ENCODE measurements at places on chromosomes 11 and 22.

- DNase-seq, result no peak
Observed at GRCh38 chr11:130162733-130163132, 3.2 kb downstream of the ST14 start.

- peak; percentile 27 for DNase-seq
Observed at GRCh38 chr11:111307472-111308108, 9.2 kb downstream of the POU2AF3 start.

DNA sequence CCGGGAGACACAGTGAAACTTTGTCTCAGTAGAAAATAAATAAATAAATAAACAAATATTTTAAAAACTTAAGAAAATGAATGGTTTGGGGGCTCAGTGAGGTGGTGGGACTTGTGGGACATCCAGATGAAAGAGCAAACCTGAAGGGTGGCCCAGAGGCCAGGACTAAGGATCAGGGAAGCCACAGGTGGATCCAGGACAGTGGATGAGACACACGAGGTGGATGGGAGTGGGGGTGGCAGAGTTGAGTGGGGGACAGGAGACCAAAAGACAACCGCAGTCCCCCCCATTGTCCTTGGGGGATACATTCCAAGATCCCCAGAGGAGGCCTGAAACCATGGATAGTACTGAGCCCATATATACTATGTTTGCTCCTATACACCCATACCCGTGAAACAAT is 7.1 kb downstream of the RFPL1 start:
- DNase-seq, result no peak

DNA sequence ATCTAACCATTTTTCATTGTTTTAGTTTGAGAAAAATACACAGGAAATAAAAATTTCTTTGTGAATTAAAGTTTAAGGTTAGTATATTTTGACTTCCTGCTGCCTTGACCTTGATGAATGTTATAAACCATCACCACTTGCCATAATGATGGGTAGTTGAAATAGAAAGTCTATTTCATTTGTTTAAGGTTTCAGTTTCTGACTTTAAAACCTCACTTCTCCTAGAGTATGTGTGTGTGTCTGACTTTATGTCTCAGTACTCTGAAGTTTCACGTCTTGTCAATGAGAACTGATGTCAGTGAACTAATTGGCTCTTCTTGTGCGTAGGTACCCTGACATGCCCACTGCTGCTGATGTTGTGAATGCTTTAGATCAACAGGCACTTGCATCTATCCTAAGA is 188.2 kb downstream of the METTL15 start:
- DNase-seq, result no peak

DNA sequence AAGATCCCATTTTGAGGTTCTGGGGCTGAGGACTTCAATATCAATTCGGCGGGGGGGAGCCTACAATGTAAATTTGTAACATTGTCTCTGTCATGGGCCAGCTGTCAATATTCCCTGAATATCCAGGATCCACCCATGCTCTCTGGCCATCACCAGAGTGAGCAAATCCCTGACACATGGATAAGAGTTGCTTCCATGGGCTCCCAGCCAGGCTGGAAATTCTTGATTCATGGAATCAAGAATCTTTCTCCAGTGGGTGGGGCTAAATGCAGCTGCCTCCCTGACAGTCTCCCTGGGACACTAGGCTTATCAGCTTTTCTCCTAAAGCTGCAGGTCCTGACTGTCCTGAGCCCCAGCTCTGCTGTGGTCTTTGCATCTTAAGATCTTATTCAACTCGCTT is 86.9 kb upstream of the IGLL5 start:
- no peak for DNase-seq

DNA sequence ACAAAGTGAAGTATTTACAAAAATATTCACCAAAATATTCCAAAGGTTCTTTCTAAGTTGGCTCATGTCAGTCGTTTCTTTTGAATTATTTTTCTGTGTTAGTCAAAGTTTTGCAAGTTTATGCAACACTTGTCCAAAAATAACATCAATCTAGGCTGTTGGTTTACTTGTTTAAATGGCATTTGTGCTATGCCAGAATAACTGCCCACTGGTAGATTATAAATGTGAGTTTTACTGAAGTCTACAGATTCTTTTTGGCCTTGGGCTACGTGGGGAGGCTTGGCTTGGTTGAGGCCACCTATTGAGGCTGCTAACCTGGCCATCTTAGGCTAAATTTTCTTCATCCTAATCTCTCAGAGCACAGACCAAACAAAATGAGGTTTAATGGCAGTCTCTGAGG is 1091.9 kb upstream of the RAG2 start:
- DNase-seq, result no peak

DNA sequence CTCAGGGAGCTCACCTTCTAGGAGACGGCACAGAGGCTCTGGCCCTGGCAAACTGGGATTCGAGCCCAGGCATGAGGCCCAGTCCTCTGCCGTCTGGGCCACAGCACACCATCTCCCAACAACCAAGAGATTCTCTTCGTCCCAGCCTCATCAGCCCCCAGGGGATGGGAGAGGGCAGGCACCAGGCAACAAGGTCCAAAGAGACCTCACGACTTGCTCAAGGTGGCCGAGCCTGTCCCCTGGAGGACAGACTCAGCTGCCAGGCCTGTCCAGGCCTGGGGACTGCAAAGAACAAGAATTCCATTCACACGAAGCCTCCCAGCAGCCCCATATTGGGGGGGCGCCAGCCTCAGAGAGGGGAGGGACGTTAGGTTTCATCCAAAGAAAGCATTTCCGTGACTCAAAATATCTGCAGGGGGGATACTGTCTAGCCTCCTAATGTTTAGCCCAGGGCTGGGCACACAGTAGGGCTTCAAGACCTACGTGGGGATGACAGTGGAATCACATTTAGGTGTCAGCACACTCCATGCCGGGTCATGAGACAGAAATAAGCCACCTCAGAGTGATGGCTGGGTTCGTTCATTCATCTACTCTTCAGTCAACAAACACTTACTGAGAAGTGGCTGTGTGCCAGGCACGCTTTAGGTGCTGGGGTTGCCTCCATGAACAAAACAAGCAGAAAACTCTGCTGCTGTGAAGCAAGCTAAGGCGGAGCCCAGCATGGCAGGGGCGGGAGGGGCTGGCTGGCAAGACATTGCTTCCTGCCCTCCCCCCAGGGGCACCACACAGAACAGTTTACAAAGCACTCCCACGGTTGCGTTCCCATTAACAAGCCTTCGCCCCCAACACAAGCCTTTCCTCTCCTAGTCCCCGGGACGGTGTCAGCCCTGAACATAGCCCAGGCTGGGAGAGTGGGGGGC is 1.2 kb downstream of the CARNS1 start:
- peak; percentile 44 for DNase-seq

- DNase-seq, result no peak
Observed at GRCh38 chr22:18999008-18999407, 62.9 kb upstream of the PRODH start.

DNA sequence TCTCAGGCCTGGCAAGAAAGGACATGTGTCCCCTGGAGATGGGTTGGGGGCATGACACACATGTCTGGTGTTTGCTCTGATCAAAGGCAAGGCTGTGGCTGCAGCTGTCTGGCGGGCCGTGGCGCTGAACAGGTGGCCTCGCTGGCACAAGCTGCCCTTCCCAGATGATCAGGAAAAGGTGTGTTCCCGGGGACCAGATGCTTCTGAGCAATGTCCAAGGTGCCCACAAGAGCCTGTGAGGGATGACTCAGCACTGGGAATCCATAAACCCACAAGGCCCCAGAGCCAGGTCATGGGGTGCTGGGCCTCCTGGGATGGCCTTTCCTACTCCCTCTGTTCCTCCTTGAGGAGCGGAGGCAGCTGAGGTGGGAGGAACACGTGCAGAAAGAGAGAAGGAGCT is 9.7 kb upstream of the LRP5 start:
- peak; percentile 85 for DNase-seq

DNA sequence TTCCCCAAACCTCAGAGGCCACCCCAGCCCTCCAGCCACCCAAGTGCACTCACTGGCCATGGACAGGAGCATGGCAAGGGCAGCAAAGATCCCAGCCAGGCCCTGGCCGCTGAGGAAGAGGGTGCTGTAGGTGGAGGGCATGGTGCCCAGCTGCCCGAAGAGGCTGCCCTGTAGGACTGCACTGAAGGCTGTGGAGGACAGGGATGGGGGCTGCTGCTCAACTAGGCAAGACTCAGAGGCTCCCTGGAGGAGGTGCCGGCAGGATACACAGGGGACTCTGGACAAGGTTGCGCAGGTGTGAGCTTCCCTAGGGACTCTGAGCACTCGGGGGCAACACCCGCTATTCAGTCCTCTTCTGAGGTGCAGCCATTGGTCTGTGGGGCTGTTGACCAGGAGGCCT is 3.1 kb downstream of the SLC29A2 start:
- DNase-seq, result no peak

GRCh38 chr11:125227151-125227550 is 62.6 kb downstream of the PKNOX2 start:
- DNase-seq, result no peak

GRCh38 chr22:19798891-19799293 is 38.3 kb downstream of the TBX1 start:
- DNase-seq, result no peak

DNA sequence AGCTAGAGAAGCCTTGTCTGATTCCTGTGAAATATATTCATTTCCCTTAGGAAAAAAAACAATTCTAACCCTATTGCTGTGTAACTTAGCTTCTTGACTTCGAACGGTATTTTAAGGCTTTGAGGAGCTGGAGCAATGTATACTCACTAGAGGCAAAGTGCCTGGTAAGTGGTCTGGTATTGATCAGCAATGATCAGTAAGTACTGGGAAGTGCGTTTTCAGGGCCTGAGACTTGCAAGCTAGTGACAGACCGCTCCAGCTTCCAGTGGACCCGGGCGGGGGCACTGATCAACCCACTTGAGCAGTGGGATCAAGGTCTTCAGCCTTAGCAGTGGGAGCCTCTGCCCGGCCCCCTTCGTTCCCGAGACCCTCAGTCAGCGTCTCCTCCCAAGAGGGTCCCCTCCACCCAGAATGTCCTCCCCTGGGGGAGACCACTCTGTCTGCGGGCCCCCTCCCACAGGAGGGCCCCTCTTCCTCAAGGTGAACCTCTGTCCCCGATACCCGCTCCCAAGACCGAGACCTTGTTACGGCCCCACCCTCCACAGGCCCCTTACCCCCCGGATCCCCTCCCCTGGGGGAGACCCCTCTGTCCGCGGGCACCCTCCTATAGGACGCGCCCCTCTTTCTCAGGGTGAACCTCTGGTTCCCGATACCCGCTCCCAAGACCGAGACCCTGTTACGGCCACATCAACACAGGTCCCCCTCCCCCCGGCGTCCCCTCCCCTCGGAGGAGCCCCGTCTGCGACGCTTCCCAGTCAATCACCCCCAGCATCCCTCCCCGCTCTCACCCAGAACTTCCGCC is 452 bp upstream of the ATXN10 start:
- no peak for DNase-seq

DNA sequence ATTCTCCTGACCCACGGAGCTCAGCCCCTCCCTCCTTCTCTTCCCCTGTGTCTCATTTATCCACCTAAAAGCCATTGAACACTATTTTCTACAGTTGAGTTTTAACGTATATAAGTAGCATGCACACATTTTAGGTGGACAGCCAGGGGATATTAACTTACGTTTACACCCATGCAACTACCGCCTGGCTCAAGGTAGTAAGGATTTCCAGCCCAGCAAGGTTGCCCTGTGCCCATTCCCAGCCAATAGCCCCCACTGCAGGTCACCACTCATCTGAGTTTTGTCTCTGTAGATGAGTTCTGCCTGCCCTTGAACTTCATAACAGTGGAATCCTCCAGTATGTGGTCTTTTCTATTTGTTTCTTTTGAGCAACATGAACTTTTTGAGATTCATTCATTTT is 65.4 kb downstream of the SMIM38 start:
- no peak for DNase-seq

GRCh38 chr11:57309106-57310059 is 15.4 kb downstream of the TNKS1BP1 start:
- no peak for DNase-seq

DNA sequence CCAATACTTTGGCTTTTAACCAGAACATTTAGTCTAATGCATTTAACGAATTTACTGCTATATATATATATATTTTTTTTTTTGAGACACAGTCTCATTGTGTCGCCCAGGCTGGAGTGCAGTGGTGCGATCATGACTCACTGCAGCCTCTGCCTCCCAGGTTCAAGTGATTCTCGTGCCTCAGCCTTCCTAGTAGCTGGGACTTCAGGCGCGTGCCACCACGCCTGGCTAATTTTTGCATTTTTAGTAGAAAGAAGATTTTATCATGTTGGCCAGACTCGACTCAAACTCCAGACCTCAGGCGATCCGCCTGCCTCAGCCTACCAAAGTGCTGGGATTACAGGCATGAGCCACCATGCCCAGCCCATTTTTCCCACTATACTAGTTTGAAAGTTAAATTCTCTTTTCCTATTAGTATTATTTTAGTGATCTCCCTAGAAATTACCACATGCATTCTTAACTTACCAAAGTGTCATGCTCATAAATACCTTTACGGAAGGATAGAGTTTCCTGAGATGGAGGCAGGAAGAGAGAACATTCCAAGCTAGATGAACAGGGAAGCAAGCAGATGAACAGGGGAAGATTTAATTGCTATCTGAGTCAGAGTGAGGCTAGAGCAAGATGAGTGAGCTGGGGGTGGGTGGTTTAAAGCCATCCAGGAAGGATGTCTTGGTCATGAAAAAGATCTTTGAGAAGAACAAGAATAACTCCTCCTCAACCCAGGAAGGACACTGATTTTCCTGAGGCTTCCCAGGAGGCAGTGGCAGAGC is 4.4 kb upstream of the PGAP2 start:
- no peak for DNase-seq

DNA sequence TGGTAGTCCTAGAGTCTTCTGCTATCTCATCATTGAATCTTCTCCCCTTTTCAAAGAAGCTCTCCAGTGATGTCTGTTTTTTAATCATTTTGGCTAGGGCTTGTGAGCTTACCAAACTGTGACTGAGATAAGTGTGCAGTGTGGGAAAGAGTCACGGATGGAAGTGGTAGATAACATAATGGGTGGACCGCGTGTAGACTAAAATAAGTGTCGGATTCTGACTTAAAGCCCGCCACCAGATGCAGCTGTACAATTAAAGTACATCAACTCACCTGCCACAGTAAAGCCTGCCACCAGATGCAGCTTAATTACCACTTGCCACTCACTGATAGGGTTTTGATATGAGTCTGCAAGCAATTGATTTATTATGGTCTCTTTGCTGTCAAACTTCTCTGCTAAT is 581.5 kb downstream of the LRRC4C start:
- DNase-seq, result no peak

DNA sequence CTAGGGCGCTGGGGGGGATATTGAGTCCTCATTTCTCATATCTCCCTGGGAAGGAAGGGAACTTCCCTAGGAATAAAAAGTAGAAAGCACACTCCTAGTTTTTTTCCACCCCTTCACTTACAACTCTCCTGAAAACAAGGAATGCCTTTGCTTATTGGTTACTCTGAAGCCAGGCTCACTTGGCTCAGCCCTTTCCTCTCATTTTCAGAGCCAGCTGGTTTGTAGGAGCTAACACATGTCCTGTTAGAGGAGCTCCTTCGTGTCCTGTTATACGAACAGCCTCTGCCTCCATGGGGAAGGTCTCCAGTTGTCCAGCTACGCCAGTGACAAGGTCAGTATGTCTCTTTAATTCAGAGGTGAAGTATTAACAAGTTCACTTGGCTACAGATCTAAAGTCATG is 17.6 kb downstream of the ALKBH8 start:
- DNase-seq, result no peak

All from SHP77 treated with DMSO at 0.1 percent for 48 hours (cell line).